OCI-LY7 (cell line): ENCODE measurements at places on chromosomes 1 and 21.

DNA sequence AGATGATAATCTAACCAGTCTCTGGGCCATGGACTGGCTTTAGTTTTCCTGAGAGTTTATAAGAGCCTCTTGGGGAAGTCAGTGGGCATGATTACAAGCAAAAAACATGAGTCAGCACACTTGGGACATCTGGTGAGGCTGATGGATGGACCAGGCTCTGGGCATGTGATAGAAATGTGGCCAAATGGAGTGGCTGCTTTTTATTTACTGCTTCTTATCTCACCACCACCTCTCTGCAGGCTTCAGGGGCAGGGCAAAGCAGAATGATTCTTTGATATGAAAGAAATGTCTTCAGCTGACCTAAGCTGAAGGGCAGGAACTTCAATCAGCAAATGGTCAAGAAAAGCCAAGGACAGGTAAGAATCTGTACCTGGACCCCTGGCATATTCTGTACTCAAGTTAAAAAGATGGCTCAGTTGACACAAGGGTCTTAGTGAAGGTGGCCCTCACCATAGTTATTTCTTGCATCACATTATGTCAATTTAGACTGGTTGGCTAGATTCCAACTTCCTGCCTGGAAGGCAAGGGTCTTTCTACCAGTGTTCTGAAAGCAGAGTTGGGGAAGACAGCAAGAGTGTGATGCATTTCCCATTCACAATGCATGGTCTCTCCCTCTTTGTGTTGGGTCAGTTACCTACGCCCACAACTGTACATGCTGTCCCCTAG is 162.8 kb downstream of the FASLG start:
- no peak for DNase-seq

- no peak for DNase-seq
Observed at GRCh38 chr1:181818943-181819342, 242.6 kb downstream of the ZNF648 start.

GRCh38 chr1:244287726-244288125 is 164.0 kb downstream of the ADSS2 start:
- DNase-seq: no peak

GRCh38 chr1:161868832-161869231 is 102.7 kb downstream of the ATF6 start:
- DNase-seq: no peak

DNA sequence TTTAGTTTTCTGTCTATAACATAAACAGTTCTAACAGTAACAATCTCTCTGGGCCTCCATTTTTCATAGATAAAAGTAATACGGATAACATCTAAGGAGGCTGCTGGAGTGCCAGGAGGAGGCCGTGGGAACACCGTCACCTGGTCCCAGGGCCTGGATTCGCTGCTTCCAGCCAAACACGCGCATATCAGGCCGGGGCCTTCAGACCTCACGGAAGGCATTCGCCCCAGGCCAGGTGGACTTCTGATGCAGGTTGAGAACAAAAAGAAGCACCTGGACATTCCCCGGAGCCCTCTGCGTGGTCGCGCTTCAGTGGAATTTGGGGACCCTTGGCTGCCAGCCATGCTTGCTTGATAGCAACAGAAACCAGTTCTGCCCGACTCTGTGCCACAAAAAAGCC is 113.1 kb upstream of the GUCA2B start:
- DNase-seq: no peak

- DNase-seq: no peak
Observed at GRCh38 chr1:170241266-170241851, 95.6 kb downstream of the NTMT2 start.
